ENCODE measurements at places on chromosomes 6 and 20.

DNA sequence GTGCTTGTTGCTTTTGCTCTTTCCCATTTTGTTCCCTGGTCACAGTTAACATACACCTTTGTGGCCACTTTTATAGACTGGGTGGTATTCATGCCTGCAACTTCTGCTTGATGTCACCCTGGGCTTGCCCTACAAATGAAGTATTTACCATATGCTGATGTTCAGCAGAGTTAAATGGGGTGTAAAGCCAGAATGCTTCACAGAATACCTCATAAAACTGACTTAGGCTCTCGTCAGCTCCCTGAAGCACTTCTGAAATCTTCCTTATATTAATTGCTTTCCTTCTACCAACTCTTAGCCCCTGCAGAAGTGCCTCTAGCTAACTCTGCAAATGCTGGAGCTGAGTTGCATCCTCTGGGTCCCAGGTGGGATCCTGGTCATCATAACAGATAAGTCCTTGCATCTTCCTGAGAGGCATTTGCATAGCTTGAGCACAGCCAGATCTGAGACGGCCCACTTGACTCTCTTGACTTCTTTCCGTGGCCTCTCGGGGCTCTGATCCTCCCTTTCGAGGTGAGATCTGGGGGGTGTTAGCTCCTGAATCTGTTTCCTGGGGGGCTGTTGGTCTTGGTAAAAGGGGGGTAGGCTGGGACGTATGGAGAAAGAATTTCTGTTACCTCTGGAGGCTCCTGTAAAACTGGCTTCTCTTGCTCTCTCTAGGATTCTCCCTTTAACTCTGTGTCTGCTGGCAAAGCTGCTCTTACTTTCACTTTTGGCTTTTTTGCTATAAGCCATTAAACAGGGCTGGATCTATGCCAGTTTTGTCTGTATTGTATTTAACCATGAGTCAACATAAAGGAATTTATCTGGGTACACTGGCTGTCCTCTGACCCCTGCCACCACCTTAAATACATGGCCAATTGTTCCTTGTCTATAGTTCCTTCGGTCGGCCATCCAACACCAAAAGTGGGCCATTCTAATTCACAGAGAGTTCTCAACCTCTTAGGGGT, 223.0 kb upstream of the SYNCRIP start:
- peak; percentile 65 for DNase-seq

- no peak for DNase-seq
Observed at GRCh38 chr6:15147827-15148226, 98.0 kb upstream of the JARID2 start.

DNA sequence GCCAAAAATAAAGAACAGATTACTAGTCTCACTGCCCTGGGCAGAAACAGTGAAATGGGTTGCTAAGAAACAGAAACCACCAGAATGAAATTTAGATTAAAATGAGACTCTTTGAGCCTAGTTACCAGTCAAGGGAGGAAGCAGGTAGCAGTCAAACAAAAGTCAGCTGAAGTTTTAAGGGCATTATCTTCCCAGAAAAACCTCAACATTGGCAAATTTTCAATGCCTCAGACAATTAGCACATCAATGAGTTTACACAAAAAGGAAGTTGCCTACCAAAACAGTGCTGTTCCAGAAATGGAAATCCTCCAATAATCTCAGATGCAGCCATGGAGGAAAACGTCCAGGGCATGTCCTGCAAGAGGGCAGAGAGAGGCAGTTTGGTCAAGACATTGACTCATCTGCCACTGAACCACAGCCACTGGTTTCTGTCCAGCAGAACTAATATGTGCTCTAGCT, 399.7 kb upstream of the ADGRB3 start:
- peak; percentile 51 for DNase-seq

- DNase-seq = peak; percentile 41
Observed at GRCh38 chr6:27838945-27839625, 73.1 kb downstream of the OR2B2 start.

DNA sequence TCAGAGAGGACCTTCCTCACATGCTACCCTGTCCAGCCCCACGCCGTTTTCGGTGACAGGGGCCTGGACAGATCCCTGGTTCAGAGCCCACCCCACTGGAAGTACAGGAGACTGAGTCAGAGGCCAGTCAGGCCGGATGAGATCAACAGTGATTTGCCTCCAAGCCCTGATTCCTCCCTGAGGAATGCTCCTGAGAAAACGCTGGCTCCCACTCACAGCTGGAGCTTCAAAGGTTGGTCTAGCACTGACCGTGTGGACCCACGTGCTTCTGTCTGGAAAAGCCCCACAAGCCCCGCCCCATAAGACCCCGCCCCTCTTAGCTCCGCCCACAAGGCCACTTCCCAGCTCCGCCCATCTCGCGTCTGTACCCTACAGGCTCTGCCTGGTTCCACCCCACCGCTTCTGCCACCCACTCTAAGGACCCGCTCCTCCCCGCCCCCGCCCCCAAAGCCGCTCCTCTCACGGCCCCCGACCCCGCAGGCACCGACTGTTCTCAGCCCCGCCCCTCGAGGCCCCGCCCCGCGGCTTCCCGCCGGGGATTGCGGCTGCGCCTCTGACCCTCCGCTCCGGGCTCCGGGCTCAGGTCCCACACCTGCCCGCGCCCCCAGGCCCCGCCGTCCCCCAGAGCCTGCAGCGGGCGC, 64.9 kb upstream of the BHLHE23 start:
- peak; percentile 41 for DNase-seq

DNA sequence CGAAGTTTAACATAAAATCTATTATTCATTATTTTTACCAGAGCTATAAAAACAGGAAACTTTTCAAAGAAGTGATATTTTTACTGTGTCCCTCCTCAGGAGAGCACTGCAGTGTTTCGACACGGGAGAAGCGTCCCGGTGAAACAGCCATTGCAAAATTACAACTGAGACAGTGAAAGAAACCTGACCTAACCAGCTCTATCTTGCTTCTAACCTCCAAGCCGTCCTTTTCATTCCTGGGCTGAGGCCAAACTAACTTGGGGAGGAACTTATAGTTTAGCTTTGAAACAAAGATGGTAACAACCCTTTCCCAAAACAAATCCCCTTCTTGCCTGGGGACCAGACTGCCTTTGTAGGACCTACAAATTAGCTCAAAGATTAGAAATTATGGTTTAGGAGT, 79.2 kb downstream of the WDR27 start:
- DNase-seq = no peak

- DNase-seq = no peak
Observed at GRCh38 chr20:20690676-20691476, 21.6 kb downstream of the RALGAPA2 start.

- no peak for DNase-seq
Observed at GRCh38 chr20:4574356-4574690, 147.4 kb upstream of the PRND start.

DNA sequence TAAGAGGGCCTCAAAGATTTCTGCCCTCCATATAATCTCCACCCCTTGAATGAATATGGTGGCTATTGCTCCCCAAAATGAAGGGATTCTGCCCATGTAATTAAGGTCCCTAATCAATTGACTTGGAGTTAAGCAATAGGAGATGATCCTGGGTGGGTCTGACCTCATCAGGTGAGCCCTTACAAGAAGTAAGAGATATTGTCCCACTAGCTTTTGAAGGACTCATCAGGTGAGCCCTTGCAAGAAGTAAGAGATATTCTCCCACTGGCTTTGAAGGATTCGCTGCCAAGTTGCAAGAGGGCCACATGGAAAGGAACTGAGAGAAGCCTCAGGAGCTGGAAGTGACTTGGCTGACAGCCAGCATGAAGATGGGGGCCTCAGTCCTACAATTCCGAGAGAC, 103.4 kb downstream of the BMP7 start:
- no peak for DNase-seq

DNA sequence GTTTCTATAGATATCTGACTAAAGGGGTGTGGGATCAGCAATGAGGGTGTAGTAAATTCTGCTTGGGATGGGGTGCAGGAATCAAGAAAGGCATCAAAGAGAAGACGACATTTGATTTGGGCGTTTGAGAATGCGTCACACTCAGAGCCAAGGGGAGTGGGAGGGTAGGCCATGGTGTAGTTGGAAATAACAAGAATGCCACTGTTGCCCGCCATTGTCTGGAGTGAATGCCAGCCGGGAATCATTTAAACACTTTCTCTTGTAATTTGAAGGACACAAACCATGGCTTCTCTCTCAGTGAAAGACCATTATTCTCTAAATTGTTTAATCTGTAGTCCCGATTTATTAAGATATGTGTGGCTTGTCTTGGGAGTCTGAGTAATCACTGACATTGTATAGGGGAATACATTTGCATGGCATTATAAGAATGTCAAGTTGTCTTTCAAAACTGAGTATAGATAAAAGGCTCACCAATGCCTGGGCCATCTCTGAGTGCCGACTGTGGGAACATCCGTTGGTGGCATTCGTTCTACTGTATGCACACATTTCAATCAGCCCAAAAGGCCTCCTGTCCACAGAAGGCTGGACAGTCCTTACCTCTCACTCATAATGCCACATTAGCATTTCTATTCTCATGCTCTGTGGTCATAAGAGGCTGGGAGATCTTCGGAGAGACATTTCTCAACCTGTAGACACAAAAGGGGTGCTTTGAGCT, 777.8 kb downstream of the KIF16B start:
- no peak for DNase-seq

GRCh38 chr6:75349262-75349984, 64.8 kb upstream of the TMEM30A start:
- peak; percentile 42 for DNase-seq

DNA sequence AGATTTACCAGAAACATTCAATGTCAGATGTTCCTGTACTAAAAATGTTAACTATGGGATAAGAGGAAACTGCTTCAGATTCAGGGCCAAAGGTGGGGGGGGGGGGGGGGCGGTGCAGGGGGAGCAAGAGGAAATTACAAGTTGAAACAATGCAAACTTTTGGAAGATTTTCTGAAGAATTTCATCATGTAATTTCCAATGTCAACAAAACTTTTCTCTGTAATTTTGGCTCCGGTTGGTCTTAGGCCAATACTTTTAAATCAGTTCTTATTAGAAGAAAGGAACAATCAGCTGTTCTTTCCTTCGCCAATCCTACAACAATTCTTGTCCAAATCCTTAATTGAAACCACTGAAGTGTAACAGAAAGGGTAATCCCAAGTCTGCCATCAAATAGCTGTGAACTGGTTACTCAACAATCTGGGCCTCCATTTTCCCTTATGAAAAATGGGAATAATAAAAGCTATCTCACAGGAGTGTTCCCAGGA, 13.1 kb downstream of the UQCC1 start:
- DNase-seq = peak; percentile 42

Measured in astrocyte (in vitro differentiated cells and primary cell).